Lower leg skin (tissue), 4 donors: ENCODE measurements at places on chromosomes 3 and 15.

DNA sequence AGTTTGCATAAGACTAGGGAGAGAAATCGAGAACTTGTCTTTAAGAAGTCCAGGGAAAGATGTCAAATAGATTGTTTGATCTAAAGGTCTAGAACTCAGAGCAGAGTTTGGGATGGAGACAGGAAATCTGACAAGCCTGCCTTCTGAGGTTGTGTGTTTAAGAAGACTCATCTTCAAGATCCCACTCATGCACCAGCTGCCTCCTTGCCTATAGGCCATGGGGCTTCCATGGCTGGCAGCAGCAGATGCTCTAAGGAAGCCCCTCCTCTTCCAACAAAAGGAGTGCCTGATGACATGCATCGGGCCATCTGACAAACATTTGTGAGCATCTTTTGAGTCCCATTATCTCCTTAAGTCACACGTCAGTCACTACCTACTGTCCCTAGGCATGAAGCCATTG is 47.4 kb downstream of the WNT5A start:
- no peak for DNase-seq

DNA sequence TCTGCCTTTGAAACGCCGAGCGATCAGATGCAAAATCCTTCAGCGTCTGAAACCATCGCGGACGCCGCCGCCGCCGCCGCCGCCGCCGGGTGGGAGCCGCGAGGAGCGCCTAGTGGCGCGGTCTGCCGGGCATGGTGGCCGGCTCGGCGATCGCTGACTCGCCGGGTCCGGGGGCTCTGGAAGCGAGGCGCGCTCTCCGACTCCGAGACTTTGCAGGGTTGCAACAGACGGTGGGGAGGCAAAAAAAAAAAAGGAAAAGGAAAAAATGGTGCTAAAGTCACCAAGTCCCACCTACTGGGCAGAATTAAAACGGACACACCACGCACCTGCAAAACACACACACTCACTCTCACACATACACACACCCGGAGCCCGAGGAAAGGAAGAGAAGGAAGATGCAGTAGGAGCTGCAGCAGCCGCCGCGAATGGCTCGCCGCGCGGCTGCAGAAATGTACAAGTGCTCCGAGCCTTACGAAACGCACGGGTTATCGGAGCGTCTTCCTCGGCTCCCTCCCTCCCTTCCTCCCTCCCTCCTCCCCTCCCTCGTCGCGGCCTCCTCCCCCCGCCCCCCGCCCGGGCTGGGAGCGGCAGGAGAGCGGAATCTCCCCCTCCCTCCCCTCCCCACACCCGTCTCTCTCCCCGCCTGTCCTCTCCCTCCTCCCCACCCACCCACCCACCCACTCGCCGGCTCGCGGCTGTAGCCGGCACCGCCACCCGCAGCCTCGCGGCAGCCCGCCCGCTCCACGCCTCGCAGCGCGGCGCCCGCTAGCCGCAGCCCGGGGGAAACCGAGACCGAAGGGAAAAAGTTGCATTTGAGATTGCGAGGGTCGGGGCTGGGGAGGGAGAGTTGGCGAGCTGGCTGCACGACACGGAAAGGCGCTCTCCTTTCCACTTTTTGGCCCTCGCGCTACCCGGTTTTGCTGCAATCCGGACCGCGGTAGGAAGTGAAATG is at the start of gene NTRK3:
Gene NTRK3, minus strand, starts transcription at position 461 of the 952 bp plus-strand sequence. CDS start 586 bp downstream, outside the sequence.
- DNase-seq: no peak

DNA sequence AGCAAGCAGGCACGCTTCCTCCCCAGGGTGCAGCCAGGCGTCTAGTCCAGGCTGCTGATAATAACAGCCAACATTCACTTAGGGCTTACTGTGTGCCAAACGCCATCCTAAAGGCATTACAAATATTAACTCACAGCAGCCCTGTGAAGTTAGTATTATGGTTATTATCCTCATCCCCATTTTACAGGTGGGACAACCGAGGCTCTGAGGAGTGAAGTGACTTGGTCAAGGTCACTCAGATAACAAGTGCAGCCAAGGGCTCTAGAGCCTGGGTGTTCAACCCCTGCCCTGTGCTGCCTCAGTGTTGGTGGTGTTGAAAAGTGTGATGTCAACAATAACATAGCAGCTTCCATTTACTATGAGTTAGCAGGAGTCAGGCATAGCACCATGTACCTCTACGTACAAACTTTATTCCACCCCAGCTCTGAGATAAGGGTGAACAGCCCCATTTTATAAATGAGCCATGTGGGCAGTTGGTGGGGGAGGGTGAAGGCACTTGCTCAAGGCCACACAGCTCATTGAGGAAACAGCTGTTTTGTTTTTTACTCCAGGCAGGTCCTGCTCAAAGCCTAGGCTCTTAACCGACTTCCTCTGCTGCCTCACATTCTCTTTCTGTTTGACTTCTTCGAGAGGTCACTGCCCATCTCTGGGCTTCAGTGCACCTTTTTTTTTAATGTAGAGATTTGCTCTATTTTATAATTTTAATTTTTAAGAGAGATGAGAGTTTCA is 24.0 kb upstream of the TRH start:
- no peak for DNase-seq

DNA sequence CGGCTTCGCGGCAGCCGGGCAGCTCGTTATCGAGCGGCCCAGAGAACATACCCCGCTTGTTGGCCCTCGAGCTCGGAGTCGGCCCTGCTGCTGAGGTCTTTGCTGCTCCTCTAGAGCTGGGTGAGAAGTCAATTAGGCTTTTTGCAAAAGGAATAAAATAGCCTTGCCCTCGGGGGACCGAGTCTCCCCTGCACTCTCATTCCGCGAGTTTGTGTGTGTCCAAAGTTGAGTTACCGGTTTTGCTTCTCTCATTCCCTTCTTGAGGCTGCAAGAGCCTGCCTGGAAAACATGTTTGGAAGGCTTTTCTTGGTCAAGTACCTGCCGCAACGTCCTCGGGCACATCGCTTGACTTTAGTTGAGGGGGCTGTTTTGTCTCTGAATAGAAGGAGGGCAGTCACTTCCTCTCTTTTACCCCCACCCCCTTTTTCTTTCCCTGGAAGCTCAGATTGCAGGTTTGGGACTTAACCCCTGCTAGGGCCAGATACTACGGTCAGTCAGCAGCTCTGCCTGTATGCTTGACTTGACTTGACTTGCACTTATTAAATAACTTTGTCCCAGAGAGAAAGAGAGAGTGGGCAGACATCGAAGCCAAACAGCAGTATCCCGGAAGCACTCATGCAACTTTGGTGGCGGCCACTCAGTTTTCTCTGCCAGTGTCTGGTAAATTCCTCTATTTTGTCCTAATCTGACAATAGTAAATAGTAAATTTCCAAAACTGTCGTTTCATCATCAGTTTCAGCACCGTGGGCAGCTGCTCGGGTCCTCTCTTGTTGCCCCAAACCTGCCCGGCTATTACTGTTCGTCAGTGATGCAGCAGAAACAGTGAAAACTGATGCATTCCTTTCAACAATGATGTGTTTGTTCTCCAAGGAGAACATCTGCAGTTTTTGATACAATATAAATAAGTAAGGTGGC is 609 bp downstream of the RNF13 start:
- peak; percentile 16 for DNase-seq

- DNase-seq: no peak
Measured at GRCh38 chr3:41593774-41594173, 368.1 kb downstream of the ULK4 start.

DNA sequence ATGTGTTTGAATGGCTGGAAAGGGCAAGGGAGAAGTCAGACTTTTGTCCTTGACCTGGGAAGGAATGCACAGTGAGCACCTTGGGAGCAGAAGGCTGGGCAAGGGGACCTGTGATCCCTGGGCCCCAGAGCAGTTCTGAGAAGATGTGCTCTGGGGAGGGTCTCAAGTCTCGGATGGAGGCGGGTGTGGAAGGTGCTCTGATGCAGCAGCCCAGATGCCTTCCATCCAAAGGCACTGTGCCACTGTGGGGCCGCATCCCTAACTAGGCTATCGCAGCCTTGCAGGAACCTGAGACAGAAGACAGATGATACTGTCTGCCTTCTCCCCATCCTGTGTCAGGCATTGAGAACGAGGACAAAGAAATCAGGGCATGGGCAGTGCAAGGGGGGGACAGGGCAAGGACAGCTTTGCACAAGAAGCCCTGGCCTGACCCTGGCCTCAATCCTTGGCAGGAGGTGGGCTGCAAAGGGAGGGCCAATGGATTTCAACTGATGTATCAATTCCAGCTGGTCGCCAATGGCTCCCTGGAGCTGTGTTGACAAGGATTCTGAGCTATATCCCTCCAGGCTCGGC is 14.6 kb upstream of the PRKCD start:
- DNase-seq: peak; percentile 67

GRCh38 chr15:73680549-73680948 is 3.6 kb upstream of the CD276 start:
- DNase-seq: no peak

DNA sequence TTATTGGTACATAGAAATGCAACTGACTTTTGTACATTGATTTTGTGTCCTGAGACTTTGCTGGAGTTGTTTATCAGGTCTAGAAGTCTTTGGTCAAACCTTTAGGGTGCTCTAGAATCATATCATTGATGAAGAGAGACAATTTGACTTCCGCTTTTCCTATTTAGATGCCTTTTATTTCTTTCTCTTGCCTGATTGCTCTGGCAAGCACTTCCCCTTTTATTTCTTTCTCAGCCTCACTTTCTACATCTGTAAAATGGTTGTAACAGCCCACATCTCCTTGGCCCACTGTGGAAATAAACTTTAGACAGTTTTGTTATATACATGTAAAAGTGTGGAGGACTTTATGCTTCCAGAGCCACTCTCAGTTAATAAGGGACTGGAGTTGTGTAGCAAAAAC is 14.0 kb downstream of the PLA1A start:
- no peak for DNase-seq

GRCh38 chr3:74127256-74127655 is 487.2 kb downstream of the CNTN3 start:
- no peak for DNase-seq

DNA sequence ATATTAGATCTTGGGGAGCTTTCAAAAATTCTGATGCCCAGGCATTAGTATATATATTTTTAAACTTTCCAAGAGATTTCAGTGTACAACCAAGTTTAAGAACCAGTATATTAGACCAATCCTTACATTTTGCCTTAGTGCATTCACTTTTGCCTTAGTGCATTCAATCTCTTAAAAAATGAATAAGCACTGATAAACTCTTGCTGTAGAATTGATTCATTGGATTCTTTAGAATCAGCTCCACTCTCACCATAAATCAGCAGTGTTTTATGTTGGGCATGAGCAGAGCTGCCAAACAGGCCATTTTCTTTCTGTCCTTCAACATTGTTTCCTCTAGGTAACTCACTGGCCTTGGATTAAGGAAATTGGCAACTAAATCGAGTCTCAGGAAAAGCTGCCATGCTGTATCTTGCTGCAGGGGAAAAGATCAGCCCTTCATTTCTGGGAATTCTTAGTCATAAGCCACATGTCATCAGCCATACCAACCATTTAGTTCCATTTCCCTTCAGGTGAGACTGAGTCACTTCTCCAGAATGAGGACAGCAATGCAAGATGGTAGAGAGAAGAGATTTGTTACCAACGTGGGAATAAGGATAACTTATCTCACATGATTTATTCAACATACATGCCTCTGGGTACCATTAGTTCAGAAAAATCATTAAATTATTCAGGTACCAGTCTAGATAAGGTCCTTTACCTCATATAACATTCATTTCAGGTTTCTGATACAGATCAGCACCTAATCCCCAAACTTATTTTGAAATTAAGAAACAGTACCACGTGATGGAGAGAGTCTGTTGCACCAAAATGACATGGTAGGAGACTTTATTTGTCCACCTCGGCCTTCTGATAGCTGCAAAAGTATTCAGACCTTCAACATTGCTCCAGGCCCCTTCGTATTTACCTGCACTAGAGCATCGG is 192.5 kb downstream of the P3H2 start:
- DNase-seq: no peak

DNA sequence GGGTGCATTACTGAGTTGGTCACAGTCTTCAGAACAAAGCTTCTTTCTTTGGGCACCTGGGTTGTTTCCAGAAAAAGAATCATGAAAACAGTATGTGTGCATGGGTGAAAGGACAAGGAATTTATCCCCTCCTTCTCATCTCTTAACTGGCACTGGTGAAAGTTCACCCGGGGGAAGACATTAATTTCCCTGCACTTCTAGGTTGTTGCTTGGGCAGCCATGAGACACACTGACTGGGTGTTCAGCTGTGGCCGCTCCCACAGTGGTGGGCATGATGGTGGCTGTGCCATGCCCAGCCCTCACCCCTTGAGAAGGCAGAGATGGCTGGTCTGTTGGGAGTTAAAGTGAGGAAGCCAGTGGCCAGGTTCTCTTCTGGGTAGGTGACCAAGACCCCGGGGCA is 16.6 kb upstream of the KY start:
- DNase-seq: no peak

DNA sequence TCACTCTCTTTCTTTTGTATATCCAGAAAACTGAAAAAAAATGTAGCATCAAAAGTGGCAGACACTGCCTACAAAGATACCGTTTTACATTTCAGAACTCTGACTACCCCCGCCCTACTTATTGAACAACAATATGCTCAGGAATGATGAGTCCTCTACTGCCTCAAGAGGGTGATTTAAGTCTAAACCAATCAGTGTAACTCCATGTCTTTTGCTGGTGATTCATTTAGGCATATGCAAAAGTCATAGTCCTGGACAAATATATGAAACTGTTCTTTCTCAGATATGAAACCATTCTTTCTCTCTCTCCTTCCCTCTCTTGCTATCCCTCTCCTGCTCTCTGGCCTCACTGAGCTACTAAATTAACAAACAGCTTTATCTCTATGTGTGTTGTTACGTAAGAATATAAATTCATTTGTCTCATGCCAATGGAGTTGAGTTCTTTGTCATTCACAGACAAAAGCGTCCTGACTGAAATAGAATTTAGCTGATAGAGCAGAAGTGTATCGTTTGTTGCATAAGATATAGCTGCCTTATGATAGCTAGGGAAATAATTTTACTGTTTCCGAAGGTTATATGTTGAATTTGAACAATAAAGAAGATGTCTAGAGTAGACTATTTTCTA is 133.7 kb upstream of the OSTN start:
- no peak for DNase-seq

DNA sequence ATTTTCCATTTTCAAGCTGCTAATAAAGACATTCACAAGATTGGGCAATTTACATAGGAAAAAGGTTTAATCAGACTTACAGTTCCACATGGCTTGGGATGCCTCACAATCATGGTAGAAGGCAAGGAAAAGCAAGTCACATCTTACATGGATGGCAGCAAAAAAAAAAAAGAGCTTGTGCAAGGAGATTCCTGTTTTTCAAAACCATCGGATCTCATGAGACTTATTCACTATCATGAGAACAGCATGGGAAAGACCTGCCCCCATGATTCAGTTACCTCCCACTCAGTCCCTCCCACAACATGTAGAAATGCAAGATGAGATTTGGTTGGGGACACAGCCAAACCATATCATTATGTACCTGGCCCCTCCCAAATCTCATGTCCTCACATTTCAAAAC is 202.0 kb downstream of the FNDC3B start:
- no peak for DNase-seq

GRCh38 chr3:39138804-39139415 is 14.5 kb downstream of the CSRNP1 start:
- no peak for DNase-seq

GRCh38 chr3:195897853-195898415 is 10.4 kb downstream of the TNK2 start:
- no peak for DNase-seq
